ENCODE measurements at places on chromosomes 3 and 15.

- H3K4me3 ChIP-seq = no peak overlapping the region
- no peaks in the 10 kb centered on the region for H3K27me3 ChIP-seq
- peaks cover 35% of the 10 kb centered on the region for H3K4me1 ChIP-seq
- H3K27ac ChIP-seq = no peak overlapping the region
- no peak for DNase-seq
These were observed 13.2 kb downstream of the CCR5 start for GRCh38 chr3:46383951-46384330.

DNA sequence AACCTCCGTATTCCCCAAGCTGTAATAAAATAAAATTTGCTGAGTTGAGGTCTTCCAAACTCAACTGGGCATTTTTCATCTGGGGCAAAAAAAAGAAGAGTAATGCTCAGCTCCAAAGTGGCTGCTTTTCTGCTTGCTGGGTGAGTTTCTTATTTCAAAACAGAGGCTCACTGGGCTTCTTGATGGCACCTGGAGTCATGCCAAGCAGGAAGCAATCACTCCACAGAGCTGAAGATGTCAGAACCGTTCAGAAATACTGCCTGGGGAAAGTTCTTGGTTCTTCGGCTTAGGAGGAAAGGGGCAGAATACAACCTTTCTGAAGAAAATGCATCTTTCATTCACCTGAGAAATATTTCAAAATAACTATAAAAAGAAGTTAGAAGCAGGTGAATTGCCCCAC lies 4.1 kb downstream of the CCR9 start:
- H3K27ac ChIP-seq = no peak overlapping the region
- H3K4me1 ChIP-seq = peaks cover 15% of the 10 kb centered on the region
- peaks cover 2% of the 10 kb centered on the region for H3K27me3 ChIP-seq
- no peak overlapping the region for H3K4me3 ChIP-seq
- no peaks in the 10 kb centered on the region for H3K36me3 ChIP-seq
- no peak for DNase-seq

DNA sequence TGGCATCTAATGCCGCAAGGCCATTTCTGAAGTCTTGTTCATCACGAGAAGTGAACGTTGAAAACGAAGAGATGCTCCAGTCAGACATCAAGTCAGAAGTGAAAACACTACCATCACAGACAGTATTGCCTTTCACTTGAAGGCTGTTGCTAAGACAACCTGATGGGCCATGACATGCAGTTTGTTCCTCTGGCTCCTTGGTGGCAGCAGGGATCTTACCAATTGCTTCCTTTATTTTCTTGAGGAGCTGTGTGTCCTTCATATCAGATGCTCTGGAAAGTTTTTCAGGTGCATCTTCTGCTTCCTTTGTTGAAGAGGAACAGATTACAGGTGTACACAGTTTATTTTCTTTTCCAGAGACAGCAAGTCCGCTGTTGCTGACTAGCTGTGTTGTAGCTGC lies 30.7 kb upstream of the MYLK start:
- H3K4me1 ChIP-seq = peaks cover 3% of the 10 kb centered on the region
- H3K36me3 ChIP-seq = peaks cover 6% of the 10 kb centered on the region
- no peaks in the 10 kb centered on the region for H3K27me3 ChIP-seq
- no peak overlapping the region for H3K27ac ChIP-seq
- H3K4me3 ChIP-seq = no peak overlapping the region

DNA sequence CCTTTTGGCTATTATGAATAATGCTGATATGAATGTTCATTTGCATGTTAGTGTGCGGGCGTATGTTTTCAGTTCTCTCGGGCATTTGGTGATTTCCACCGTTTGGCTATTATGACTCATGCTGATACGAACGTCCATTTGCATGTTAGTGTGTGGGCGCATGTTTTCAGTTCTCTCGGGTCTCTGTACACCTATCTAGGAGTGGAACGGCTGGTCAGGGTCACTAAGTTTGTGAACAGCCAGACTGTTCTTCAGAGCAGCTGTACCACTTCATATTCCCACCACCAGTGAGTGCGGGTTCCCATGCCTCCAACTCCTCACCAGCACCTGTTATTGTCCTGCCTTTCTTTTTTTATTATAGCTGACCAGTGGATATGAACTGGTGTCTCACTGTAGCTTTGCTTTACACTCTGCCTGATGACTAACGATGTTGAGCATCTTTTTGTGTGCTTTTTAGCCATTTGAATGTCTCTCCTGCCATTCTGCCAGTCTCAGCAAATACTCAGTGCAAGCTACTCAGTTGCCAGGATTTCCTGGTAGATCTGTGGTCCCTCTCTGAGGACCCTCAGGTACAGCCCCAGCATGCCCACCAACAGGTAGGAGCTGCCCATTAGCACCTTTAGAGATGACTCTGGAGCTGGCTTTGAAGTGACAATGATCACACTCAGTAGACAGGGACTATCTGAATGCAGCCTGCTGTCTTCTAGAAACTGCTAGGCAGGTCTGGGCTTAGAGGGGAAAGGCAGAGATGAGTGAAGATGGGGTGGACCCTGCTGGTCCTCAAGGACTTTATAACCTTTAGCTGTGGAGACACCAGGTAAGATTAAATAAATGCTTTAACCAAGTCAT lies 141.1 kb downstream of the XXYLT1 start:
- no peak overlapping the region for H3K27ac ChIP-seq
- H3K27me3 ChIP-seq = no peaks in the 10 kb centered on the region
- no peak for DNase-seq
- no peaks in the 10 kb centered on the region for H3K36me3 ChIP-seq
- peaks cover 14% of the 10 kb centered on the region for H3K4me1 ChIP-seq

GRCh38 chr3:45611628-45612081 lies 17.1 kb downstream of the LIMD1 start:
- H3K27ac ChIP-seq = no peak overlapping the region
- no peak for DNase-seq
- H3K4me3 ChIP-seq = no peak overlapping the region
- peaks cover 15% of the 10 kb centered on the region for H3K4me1 ChIP-seq
- H3K36me3 ChIP-seq = peaks cover 5% of the 10 kb centered on the region

All from WTC11 (cell line).